ENCODE measurements at places on chromosomes 7 and 10.

GRCh38 chr7:45216181-45216580 lies 58.6 kb downstream of the RAMP3 start:
- no peak for ATAC-seq

DNA sequence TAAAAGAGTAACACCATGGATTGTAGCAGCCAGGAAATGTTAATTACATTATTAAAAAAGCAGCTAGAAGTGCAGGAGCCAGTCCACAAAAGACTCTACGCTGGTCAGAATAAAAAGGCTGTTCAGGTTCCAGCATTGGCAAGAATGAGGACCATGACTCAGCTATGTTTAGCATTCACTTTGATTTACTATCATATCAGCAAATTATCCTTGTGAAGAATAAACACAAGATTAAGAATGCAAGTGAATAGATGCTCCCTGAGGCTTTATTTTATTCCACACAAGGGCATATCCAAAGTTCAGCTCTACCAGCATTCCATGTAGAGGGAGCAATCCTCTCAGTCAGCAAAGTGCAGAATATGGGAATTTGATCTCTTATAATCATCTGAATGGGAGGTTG lies 13.6 kb downstream of the DGKB start:
- no peak for ATAC-seq

GRCh38 chr10:43336061-43336460 lies 35.4 kb upstream of the FXYD4 start:
- ATAC-seq = no peak

DNA sequence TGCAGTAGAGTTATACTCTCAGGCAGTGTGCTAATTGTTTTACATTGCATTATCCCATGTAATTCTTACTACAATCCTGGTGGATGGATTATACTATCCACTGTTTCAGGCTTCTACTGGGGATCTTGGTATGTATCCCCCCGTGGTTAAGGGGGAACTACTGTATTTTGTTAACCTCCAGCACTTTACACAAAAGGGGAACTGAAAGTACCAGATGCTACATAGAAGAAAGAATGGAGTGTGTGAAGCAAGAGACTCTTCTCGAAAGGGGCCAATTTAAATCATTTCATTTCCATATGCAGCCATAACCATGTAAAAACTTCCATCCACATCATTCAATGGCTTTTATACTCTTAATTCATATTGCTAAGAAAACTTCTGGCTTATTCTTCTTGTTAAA lies 69.4 kb downstream of the C1GALT1 start:
- ATAC-seq = no peak

DNA sequence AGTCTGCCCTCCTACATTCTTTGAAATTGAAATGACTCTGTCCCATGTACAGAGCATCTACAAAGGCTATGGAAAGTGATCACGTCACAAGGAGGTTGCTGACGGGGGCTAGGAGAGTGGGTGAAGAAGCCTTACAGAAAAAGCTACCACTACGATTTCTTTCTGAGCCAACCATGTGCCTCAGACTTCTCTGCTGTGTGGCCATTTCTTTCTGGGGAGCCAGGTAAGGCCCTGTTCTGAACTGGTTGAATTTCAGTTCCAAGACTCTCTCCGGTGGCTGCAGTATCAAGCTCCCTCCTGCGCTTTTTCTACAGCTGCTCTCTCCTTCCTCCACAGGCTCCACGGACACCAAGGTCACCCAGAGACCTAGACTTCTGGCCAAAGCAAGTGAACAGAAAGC lies 112.5 kb upstream of the PRSS1 start:
- peak; percentile 85 for ATAC-seq

DNA sequence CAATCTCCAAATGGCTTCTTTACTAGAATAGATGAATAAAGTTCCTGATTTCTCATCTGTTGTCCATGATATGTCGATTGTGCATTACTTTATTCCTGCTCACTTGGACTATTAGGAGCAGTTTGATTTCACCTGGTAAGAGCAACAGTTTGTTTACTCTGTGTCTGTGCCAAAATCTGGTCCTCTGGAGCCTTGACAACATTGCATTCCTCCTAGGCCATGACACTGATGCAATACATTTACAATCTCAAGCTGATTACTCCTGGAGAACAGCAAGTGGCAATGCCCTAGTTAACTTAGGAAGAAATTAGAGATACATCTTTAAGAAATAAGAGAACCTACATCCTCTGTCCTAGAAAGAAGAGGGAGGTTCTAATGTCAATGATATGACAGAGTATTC lies 71.8 kb downstream of the SGCE start:
- no peak for ATAC-seq

DNA sequence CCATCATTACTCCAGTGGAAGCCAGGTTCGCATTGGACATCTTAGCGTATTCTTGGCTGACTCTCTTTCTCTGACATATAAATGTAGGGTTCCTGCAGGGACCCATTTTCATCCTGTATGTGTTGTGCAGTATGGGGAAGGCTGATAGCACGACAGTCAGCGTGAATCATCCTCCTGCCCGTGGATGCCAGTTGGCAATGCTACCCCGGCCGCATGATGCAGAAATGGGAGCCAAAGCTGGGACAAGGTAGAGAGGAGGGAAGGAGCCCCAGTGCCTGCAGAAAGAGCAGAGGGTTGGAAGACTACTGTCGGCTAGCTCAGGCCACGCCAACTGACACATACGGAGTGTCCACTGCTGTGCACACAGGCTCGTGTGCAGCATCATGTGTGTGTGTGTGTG lies 251.6 kb downstream of the SKAP2 start:
- ATAC-seq = no peak

DNA sequence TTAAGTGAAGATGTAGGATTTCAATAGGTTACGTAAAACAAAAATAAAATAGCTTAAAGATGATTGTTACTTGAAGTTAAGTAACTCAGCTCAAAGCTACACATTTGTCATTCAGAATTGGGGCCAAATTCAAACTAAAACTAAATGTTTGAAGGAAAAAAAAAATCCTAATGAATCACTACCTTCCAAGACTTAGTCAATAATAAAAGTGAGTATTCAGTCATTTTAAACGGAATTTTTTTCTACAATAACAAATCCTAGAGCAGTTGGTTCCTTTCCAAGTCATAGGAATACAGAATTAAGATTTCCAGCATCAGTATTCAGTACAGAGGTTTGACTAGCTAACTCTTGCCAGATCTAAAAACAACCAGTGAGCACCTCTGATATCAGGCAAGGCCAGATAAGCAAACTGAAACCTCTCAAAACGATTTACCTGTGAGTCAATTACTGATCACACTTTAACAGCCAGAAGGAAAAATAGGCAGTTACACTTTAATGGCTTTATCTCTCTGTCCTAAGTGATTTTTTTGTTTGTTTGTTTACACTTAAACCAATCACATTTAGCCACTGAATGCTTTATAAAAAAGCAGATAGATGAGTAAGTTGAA lies 669.8 kb upstream of the ANKRD30A start:
- ATAC-seq = no peak

- ATAC-seq = no peak
Measured at GRCh38 chr7:23135755-23136154, 30.2 kb downstream of the KLHL7 start.
